ENCODE measurements at places on chromosomes 12 and 14.

GRCh38 chr14:64294672-64295413, 672 bp upstream of the ESR2 start:
- peak; percentile 58 for DNase-seq

DNA sequence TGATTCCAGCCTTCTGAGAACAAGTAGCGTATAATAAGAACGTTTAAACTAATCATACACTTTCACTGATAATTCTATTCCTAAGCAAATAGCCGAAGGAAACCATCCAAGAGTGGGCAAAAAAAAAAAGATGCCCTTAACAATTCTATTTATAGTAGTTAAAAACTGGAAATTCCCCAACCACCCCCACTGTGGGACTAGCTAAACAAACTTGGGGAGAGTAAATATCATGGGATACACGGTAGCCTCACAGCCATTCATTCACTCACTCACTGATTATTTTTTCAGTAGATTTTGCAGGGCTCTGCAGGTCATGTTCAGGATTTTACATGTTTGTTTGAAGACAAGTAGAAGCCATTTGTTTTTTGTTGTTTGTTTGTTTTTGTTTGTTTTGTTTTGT, 197.0 kb downstream of the ETV6 start:
- no peak for DNase-seq

DNA sequence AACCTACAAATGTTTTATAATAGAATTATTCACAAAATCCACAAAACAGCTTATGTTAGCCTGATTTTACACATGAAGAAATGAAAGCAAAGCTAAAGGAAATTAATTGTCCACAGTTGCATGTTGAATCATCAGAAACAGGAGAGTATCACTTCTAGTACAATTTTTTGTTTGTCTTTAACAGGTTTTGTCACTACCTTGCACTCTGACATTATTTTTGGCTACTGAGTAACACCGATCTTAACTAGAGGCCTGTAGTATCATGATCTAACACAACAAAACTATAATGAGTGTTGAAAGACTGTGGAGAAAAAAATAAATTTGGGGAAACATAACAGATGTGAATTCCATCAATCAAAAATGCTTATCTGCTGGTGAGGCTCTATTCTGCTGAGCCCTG, 60.1 kb downstream of the TAOK3 start:
- peak; percentile 27 for DNase-seq

DNA sequence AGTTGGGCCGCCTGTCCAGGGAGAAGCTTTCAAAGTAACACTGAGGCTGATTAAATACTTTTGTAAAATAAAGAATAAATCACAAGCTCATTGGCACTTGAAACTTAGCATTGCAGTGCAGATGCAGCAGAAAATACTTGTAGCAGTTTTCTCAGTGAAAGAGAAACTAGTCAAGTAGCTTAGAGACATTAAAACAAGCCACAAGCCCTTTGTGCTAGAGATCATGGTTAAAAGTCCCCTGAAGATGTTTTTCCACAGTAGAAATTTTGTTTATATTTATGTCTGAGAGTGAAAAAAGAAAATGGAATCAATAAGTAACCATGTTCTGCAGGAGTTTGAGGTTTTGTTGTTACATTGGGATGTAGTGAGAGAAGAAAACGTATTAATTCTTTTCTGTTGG, 5.9 kb downstream of the PSEN1 start:
- DNase-seq, result no peak

DNA sequence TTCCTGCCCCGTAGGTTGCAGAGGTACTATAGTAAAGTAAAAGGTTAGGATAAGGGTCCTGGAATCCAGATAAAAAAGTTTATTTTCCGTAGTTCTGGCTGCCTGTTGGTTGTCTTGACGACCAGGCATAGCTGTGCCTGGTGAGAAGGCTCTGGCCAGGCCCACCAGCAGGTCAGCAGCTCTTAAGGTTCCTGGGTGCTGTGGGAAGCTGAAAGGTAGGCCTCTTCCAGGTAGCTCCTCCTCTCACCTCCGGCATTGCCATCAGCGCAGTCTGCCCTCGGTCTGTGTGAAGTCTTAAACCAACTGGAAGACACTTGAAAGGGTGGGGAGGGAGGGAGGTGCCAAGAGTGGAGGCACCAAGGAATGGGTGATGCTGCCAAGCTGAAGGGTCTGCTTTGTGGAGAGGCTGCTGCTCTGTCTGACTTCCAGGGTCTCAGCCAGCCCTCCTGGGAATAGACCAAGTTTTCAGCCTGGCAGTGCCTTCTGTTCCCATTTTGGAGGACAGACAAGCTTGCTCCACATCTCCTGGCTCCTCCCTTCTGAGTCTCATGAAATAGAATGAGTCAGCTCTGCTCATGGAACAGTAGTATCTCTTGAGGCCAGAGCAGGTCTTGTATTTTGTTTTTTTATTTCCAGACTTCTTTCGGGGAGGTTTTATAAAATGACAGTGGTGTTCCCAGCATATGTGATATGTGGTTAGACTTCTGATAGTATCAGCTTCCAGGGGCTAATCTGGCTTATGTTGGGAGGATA, 5.2 kb upstream of the ACADS start:
- DNase-seq, result peak; percentile 70

GRCh38 chr12:98579347-98579746, 14.1 kb upstream of the SLC25A3 start:
- no peak for DNase-seq

DNA sequence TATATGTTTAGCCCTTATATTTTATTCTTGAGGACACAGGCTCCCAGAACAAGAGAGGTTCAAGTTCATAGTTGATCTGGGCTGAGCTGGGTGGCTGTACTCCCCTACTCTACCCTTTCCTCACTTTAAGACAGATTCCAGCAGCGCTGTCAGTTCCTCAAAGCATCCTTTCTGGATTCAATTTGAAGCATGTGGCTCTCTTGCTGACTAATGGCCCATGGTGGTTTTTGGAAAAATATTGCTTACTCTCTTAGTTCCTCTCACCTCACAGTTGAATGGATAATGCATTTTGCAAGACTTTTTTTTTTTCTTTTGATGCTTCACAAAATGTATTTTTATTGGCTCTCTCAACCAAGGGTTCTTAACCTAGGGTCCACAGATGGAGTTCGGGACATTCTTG, 4.1 kb downstream of the PELI2 start:
- peak; percentile 51 for DNase-seq

DNA sequence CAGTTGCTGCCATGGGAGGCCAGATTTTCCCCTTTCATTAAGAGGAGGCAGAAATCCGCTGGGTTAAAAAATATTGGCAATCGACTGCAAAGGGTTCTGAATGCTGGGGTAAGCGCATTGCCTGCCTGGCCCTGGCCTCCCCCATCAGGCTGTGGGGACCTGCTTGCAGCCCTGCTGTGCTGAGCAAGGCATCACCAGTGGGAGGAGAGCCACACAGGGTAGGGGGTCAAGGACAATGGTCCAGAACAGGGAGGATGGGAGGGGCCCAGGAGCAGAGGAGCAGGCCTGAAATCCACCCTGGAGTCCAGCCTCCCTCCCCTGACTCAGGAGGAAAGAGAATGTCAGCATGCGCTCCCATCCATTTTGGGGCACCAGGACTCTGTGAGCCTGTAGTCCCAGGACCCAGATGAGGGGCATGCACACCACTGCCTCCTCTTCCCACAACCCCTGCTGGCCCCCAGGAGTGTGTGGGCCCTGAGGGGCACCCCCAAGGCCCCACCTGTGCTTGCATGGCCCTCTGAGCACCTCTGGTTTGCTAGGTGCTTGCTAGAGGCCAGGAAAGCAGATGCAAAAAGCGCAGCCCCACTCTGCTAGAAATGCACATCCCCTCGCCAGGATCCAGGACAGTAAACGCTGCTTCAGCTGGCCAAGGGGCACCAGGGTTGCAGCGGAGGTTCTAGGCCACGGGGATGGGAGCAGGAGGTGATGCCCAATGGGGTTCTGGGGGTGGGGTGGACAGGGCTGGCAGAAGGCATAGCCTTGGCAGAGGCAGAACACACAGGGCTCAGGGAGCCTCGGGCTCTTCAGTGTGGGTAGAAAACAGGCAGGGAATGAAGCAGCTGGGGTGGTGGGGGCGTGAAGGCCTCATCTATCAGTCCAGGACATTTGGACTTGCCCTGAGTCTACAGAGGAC, 14.6 kb downstream of the TESC start:
- DNase-seq, result no peak

DNA sequence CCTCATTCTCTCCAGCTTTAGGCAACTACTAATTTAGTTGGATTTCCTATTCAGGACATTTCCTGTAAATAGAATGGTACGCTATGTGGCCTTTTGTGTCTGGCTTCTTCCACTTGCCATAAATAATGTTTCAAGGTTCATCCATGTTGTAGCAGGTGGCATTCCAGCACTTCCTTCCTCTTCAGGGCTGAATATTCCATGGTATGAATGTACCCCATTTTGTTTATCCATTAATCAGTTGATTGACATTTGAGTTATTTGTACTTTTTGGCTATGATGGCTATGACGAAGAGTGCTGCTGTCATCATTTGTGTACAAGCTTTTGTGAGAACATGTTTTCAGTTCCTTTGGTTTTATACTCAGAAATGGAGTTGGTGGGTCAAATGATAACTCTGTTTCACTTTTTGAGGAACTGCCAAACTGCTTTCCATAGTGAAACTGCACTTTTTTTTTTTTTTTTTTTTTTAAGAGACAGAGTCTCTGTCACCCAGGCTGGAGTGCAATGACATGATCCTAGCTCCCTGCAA, 6.5 kb upstream of the CDK2AP1 start:
- peak; percentile 92 for DNase-seq

- peak; percentile 41 for DNase-seq
Measured at GRCh38 chr12:6894321-6894720, 10.3 kb upstream of the LRRC23 start.

- DNase-seq, result no peak
Measured at GRCh38 chr14:104929268-104930230, 4.9 kb downstream of the PLD4 start.

DNA sequence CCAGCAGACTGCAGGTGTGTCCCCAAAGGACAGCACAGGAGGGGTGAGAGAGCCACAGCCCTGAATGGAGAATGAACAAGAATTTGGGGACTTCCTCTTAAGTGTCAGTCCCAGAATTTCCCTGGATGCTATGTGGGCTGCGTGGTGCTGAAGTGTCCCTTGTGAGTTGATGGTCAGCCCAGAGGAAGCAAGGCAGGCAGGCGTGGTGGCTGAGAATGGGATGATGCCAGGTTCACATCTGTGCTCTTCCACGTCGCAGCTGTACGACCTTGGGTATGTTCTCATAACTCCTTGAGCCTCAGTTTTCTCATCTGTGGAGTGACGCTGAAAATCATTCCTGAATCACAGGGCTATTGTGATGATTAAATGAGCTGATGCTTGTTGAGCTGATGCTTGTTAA, 62.1 kb upstream of the GPATCH2L start:
- no peak for DNase-seq

DNA sequence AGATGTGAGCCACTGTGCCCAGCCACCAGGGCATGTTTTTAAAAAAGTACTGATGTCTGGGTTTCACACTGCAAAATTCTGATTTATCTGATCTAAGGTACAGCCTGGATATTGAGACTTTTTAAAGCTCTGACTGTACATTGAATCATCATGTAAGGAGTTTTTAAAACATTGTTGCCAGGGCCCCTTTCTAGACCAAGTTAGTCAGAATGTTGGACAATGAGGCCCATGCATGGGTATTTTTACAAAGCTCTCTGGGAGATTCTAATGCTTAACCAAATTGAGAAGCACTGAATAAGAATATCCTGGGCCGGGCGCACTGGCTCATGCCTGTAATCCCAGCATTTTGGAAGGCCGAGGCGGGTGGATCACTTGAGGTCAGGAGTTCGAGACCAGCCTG, 16.7 kb downstream of the TMEM19 start:
- DNase-seq, result no peak

DNA sequence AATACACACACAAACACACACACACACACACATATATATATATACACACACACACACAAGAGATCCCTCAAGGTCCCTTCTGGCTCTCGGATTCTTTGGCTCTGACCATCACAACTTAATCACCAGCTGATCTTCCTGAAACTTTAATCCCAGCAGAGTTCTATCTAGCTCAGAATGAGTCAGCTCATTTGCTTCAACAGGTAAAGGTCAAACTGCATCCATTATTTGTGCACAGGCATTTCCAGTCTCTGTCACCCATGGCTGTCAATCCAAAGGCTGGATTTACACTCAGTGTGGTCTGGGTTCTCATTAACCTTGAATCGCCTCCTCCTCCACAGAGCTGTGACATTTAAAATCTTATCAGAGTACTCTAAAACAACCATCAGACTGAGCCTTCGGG, 113.3 kb upstream of the TMPO start:
- DNase-seq, result no peak

DNA sequence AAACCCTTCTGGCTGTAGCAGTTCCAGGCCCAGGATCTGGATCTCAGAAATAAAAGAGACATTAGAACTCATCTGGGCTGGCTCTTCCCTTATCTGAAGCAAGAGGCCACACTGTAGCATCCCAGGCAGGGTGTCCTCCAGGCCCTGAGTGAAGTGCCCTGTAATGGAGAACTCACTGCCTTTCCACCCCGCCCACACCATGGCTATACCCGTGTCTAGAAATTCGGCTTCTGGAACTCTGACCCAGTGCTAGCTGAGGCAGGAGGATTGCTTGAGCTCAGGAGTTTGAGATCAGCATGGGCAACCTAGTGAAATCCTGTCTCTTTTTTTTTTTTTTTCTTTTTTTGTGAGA, 23.5 kb upstream of the PLEKHG3 start:
- DNase-seq, result no peak

GRCh38 chr14:104143521-104144452, 5.4 kb downstream of the KIF26A start:
- no peak for DNase-seq

DNA sequence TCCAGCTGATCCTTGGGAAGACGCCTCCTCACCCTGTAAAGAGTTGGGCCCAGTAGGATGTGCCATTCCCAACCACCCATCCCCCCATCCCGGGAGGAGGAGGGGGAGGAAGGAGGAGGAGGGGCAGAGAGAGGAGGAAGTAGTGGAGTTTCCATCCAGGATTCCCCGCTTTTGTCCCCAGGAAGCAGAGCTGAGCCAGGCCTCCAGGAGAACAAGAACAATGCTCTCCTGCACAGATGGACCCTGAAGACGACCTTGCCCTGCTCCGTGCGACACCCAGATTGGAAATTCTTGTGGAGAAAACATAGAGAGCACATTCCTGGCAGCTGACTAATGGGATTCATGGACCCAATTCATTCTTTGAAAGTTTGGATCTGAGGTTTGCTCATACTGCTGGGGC, 132.3 kb upstream of the CRY1 start:
- no peak for DNase-seq

- DNase-seq, result no peak
Measured at GRCh38 chr14:99158646-99159165, 113.3 kb downstream of the BCL11B start.

DNA sequence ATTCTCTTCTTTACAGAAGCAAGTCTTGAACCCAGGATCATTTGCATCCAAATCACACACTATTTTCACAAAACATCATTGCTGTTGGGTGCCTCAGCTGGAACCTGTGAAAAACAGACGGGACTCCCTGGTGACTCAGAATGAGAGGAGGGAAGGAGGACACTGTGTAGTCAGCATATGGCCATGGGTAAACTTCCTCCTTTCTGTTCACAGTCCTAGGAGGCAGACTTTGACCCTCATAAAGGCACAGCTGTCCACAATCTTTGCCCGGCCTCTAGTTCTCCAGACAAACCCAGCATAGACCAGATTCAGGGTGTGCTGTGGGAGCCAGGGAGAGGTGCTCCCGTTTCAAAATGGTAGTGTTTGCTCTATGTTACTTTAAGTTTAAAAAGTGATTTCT, 62.0 kb downstream of the DYRK2 start:
- DNase-seq, result peak; percentile 80

Measured in suppressor macrophage treated with lipopolysaccharide for 4 hours (primary cell).